Activated CD8-positive, alpha-beta memory T cell treated with anti-CD3 and anti-CD28 coated beads for 4 hours (primary cell): ENCODE measurements at places on chromosomes 3 and 15.

GRCh38 chr3:15284121-15284889, 48.1 kb downstream of the SH3BP5 start:
- DNase-seq: no peak

- no peak for DNase-seq
Measured at GRCh38 chr3:19543212-19543841, 390.7 kb downstream of the EFHB start.

- DNase-seq: no peak
Measured at GRCh38 chr15:101348643-101349042, 53.6 kb upstream of the SNRPA1 start.

- DNase-seq: no peak
Measured at GRCh38 chr3:25427942-25428788, at the start of gene RARB. Gene RARB, plus strand, starts transcription at chr3:25428263. Its CDS starts 469 bp downstream, at chr3:25428732.

DNA sequence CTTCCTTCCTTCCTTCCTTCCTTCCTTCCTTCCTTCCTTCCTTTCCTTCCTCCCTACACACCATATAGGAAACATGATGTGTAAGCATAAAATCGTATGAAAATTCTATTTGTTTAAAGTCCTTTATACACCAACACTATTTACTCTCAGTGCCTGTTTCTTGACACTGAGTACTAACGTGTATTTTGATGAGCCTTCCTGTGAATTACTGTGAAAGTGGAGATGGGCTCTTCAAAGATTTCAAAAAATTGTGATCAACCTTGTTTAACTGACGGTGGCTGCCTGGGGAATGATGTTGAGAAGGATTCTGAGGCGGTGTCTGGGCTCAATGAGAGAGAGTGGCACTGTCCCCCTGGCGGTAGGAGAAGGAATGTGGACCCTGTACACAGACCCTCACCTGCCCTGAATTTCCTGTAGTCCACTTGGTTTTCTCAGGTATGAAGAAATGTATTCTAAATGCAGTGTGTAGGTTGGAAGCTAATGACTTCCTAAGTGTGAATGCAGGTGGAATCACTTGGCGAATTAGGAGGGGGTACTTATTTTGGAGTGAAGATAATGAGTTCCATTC, 237.9 kb downstream of the GAP43 start:
- DNase-seq: no peak

GRCh38 chr15:74302821-74303359, 64.6 kb downstream of the CYP11A1 start:
- no peak for DNase-seq

DNA sequence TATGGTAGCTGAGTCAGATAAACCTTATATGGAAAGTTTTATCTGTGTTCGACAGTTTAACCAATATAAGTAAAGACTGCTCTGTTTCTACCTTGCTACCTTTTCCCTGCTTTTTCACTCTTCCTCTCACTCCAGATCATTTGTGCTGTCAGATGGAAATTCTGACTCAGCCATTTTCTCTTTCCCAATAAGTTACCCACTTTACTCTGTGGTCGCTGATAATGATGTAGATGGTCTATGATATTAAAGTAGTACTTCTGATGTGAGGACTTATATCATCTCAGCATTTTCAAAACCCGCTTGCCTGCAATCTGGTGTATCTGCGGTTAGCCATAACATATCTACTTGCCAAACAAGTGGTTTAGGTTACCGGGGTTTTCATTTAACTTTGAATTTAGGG, 15.0 kb upstream of the UTS2B start:
- DNase-seq: no peak

GRCh38 chr3:136196064-136196400, at the start of gene MSL2:
Gene MSL2, minus strand, starts transcription at chr3:136196335. Its CDS starts 1,222 bp downstream, at chr3:136195113.
- no peak for DNase-seq

GRCh38 chr3:182795389-182795782, 2.1 kb downstream of the ATP11B start:
- DNase-seq: peak; percentile 2

DNA sequence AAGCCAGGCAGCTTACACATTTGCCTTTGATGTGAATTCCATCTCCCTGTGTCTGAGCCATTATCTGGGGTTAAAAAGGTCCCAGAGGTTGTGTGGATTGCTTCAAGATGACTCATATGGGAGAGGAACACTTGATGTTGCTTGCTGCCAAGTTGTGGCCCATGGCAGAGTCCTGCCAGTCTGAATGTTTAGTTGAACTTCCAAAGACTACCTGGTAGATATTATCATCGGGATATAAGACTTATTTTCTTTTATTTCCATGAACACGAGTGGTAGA, 85.6 kb downstream of the TJP1 start:
- DNase-seq: no peak

GRCh38 chr3:17632401-17633100, 109.9 kb downstream of the TBC1D5 start:
- DNase-seq: no peak

DNA sequence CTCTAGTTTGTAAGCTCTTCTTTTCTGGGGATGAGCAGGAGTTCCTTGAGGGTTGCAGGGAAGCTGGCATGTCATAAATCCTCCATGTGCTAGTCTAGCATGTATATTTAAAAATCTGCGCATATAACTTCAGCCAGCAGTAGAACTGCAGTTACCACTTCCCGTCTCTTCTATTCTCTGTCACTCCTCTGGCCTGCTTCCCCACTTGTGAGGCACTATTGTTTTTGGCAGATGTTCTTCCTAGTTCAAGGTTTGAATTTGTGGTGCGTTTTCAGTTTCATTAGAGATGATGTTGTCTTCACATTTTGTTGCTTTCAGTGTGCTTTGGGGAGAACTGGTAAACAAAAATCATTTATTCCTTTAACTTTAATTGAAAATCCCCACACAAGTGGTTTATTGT, 169.1 kb upstream of the ZPLD1 start:
- DNase-seq: no peak

GRCh38 chr3:177948716-177949425, 587.4 kb upstream of the KCNMB2 start:
- DNase-seq: no peak

DNA sequence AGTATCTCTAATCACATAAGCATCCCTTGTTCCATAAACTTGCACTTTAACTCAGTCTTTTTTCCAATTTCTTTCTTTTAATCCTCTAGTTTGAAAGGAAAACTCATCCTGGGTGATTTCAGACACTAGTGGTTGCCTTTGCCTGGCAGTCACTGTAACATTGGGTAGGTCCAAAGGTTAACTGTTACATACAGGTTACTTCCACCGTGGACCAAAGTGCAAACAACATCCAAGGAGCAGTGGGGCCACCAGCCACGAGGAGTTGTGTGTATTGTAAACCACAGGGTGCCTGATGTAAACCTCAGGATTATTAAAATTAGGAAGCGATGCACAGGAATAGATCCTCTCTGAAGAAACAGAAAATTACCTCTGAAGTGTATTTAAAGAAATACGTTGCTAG, 75.0 kb downstream of the HCN4 start:
- no peak for DNase-seq

- no peak for DNase-seq
Measured at GRCh38 chr15:48861813-48862431, 16.0 kb upstream of the EID1 start.

DNA sequence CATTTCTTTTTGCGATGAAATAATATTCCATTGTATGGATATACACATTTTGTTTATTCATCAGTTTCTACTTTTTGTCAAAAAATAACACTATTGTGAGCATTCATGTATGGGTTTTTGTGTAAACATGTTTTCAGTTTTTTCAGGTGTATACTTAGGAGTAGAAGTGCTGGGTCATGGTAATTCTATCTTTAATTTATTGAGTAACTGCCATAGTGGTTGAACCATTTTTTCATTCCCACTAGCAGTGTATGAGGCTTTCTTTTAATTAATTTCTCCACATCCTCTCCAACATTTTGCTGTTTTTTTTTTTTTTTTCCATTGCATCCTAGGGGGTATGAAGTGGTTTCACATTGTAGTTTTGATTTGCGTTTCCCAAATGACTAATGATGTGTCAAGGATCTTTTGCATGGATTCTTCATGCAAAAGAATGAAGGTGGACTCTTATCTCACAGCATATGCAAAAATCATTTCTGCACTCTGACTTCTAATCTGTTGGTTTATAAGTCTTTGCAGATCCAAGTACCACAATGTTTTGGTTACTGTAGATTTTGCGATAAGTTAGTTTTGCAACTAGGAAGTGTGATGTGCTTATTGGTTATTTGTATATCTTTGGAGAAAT, 12.6 kb downstream of the ATP2C1 start:
- DNase-seq: no peak

DNA sequence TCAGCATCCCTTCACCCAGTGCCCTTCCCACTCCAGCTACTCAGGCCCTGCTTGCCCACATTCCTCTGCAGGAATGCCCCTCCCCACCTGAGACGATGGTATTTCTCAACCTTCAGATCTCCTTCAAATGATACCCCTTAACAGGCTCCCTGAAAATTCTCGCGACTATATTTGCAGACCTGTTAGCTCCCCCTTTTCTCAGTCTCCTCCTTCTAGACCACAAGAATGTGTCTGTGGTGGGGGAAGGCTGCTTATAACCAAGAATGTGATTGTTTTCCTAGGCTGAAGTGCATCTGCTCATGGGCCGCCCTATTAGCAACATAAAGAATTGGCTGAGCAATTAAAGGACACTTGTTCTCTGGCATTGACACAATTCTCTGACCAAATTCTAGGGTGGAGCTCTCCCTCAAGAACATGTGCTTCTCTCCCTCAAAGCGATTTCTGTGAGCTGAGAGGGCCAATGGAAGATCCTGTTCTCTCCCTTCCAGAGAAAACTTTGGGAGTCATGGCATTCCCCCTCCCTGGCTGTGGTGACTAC, 19.1 kb upstream of the LIMD1 start:
- no peak for DNase-seq

DNA sequence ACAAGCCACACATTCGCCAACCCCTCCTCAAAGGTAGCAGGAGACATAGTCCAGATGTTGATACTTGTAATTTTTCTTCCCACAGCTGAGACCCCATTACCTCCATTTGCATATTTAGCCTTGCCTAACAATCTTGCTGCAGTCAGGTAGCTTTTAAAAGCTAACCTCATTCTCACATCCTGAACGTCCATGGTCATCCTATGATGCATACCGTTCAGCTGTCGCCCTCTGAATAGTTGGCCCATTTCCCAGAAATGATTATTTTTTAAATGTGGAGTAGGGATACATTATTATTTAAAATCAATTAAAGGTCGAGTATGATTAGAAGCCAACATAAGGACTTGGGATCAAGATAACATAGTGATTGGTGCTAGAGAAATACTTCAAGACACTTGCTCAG, 165.0 kb downstream of the MEX3B start:
- DNase-seq: no peak

- no peak for DNase-seq
Measured at GRCh38 chr15:70084461-70084860, 13.3 kb downstream of the TLE3 start.

DNA sequence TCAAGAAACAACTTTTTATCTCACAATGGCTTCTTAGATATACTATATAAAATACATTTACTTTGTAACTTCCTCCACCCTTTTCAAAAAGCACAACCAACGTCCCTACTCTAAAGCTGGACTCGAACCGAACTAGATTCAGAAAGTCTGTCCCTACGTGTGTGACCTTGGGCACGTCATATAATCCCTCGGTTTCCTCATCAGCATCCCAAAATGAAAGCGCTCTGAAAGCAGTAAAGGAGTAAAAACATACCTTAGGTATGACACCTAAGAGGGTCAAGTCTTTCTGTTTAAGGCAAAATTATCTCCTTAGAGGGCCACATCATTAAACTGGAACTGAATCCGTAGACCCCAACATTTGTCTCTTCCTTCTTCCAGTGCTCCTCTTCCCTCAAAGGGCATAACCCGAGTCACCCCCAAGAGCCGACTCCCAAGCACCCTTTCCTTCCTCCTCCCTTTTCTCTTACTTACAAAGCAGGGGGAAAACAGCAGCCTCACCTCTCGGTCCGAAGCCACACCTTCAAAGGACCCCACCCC, 663 bp downstream of the PDCD10 start:
- DNase-seq: no peak

DNA sequence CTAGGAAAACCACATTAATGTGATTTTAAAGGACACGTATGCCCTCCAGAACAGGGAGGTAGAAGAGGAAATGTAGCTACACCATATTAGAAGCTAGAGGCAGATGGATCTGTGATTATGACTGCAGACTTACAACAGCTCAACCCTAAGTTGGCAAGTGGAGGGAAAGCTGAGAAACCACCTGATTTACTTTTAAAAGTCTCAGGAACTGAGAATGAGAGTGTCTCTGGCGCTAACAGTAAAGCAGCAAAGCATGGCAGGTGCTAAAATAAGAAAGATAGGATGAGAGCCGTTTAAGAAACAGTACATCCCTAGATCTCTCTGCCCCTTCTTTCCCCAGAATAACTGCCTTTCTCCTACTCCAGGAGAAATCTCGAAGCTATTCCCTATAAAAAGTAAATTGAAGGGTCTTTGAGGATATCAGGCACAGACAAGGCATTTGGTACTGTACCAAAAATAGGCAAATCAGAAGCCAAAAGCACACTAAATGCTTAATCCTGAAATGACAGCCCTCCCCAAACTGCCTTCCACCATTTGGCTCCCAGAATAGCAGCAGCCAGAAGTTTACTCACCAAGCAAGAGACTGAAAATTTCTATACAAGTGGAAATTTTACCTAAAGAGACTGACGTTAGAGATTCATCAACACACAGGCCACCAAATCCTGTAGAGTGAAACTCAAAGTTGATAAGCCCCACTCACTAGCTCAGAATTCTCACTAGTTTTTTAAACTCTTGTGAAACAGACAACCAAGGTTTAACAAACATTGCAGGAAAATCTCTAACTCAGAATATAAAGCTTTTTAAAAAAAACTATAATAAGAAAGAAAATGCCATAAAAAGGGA, 34.3 kb upstream of the PARP14 start:
- DNase-seq: no peak

- DNase-seq: no peak
Measured at GRCh38 chr3:173761161-173761560, 363.6 kb downstream of the NLGN1 start.

DNA sequence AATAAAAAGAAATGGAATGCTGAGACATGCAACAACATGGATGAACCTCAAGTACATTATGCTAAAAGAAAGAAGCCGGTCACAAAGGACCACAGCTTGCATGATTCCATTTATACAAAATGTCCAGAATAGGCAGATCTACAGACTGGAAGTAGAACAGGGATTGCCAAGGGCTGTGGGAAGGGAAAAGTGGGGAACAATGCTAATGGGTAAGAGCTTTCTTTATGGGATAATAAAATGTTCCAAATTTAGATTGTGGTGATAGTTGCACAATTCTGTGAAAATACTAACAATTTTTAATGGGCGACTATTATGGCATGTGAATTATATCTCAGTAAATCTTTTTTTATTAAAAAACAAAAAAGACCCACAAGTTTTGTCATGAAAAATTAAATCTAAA, 106.2 kb downstream of the TMCO5A start:
- DNase-seq: no peak
